ENCODE measurements at places on chromosomes 5 and 9. TPM values are rescaled to one million over a fixed set of nuclear protein-coding genes. Genes with fewer than 3 reads are reported as not detected.

DNA sequence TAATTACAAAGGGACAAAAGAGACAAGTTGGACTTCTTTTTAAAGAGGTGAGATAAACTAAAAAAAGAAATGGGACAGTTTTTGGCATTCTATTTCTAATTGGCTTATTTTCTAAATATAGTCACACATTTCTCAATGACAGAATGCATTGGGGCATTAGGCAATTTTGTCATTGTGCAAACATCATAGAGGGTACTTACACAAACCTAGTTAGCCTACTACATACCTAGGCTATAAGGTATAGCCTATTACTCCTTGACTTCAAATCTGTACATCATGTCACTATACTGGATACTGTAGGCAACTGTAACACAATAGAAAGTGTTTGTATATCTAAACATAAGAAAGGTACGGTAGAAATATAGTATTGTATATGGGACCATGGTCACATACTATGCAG lies 56.1 kb downstream of the LSM11 start:
- DNase-seq, result no peak

The AFAP1L1 gene
- 36.9 TPM for total RNA-seq

GRCh38 chr9:107261106-107261505 lies 22.0 kb upstream of the RAD23B start:
- no peak for DNase-seq

DNA sequence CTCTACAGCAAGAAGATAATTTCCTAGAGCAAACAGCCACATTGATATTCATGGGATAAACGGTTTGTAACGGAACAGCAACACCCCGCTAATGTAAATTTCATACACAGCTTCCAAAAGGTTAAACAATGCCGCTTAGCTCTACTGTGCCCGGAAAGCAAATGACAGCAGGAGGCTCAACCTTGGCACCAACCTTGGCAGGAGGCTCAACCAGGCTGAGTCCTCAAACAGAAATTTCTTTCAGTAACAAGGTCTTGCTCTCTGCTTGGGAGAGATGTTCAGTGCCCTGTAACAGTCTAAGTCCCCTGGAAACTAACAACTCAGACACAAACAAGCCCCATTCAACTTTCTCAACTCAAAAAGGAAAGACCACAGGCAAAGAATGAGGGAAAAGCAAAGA lies 11.1 kb upstream of the PPP1R2B start:
- DNase-seq, result no peak

DNA sequence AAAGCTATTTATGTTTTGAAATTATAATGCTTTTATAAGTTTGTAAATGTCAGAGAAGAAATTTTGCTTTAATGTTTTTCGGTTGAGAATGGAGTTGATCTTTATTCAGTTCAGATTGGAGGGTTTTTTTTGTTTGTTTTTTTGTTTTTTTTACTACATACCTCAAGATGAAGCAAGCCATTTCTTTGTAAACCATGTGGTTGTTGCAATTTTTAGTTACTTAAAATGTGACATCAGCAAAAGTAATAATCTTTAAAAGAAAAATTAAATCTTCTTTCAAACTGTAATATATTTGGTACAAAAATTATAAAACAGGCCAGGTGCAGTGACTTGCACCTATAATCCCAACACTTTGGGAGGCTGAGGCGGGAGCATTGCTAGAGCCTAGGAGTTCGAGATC lies 102.6 kb downstream of the CDC42SE2 start:
- DNase-seq, result no peak

DNA sequence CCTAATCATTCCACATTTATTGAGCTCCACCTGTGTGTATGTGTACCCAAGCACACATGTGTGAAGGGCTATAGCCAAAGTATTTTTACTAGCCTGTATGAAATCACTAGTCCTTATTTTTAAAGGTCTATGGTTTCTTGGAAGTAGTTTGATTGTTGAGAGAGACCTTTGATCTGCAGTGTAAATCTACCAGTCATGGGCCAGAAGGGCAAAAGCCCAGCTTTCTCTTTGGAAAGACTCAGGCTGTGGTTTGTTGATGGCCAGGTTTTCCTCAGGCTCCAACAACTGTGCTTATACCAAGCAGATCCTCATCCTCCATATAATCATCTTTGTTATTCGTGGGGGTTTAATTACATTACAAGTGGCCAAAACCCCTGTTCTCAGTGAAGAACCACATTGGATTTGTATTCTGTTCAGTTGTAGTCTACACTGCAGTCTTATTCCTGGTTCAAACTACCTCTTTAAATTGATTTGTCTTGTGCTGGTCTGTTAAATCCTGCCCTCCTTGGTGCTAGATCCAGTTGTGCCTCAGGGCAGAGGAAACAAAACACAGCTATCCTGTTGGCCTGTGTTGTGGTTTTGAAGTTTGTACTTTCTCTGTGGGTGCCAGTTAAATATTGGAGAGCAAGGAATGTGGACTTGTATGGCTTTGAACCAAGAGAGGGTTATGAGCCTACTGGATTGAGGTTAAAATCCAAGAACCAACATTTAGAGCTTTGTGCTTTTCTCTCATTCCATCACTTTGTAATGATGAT lies 13.3 kb downstream of the CDC26 start:
- DNase-seq, result no peak

DNA sequence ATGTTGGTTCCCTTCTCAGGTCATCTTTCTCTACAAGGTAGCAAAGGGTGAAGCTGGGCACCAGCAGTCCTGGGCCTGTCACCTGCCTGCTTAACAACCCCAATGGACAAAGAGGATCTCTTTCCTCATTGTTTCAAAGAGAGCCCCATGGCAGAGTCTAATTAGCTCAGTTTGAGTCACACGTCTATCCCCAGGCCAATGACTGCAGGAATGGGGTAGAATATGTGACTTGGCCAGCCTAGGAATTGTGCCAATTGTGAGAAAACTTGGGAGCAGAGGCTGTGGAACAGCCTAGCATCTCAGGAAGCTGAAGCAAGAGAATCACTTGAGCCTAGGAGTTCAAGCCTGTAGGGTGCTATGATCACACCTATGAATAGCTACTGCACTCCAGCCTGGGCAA lies 3.6 kb upstream of the RAPGEF1 start:
- no peak for DNase-seq

DNA sequence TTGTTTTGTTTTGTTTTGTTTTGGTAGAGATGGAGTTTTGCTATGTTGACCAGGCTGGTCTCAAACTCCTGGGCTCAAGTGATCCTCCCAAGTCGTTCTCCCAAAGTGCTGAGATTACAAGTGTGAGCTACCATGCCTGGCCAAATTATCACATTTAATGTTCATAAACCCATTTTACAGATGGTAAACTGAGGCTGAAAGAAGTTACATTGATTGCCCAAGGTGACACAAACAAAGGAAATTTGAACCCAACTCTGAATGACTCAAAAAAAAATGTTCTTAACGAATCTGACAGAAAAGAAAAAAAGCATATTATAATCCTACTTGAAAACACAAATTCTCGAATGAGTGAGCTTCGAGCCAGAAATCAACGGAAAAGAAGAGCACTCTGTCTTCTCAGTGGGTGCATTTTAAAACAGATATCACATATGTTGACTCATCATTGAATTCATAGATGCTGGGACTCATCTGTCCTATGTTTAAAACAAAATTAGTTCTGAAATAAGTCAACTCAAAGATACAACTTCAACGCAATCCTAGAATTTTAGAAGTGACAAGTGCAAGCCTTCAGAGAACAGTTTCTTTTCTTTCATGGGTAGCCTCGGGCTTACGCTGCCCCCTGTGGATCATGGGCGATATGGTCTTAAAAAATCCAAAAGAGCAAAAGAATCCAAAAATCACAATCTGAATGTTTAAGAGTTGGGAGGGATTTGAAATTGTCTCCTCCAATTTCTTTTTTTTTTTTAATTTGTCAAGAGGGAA lies 28.4 kb downstream of the TIMD4 start:
- DNase-seq, result no peak

DNA sequence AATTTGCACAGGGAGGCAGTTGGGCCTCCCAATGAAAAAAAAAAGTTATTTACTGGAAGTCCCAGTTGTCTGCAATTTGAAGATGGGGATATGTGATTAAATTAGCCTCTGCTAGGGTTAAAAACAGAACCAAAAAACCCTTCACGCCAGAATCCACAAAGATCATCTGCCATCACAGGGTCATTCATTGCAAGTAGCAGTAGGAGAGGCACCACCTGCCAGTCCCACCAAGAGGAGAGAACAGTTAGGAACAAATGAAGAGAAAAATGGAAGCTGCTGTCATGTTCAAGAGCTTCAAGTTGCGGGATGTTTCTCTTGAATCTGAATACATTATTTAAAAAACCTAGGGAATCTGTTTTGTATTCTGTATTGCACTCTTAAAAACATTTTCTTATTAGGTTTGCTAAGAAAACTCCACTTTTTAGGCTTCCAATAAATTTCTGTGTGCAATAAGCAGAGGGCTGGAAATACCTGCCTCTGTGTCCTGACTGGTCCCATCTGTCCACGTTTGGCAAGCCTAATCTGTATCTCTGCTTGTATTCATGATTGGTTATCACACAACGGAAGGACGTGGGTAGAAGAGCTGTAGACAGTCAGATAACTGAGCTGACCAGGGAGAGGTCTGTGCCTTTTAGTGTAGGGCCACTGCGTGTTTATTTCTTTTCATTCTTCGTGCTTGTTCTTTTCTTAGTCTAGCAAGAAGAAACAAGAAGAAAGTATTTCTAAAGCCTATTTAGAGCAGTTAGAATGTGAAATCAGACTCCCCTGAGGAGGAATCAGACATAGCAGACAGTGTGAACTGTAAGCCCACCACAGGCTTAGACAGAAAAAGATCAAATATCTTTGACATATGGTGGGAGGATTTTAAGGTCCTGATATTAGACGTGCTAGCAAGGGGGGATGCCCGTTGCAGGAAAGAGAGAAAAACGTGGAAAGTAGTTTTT lies 630.6 kb upstream of the SEMA6A start:
- no peak for DNase-seq

DNA sequence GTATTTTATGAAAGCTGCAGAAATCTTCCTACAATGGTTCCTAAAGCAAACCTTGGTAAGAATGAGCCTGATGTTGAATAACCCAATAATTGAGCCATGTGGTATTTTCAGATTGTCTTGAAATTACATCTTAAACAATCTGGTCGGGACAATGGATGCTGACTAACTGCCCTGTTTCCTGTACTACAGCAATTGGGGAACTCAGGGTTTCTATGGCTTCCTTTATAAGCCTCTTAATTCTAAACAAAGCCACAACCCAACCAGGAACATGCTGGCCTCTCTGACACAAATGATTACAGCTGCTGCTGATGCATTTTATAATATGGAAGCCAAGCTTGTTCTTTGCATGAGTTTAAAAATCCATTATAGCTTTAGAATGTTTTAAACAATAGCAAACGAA lies 30.2 kb downstream of the PTPN3 start:
- no peak for DNase-seq

DNA sequence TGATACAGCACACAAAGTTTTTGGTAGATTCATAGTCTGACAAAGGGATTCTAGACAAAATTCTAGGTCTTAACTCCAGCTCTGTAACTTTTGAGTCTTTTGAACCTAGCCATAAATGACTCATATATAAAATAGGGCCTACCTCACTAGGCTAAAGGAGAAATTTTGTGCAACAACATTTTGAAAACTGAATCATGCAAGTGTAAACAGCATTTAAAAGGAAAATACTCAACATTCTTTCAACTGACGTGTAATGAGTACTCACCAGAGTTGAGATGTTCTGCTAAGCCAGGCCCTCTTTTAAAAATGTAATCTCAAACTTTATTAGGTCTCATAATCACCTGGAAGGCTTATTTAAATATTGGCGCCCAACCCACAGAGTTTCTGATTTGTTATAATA lies 113.2 kb downstream of the STK32A start:
- DNase-seq, result no peak

- no peak for DNase-seq
Observed at GRCh38 chr5:134540747-134541733, 15.6 kb downstream of the JADE2 start.

DNA sequence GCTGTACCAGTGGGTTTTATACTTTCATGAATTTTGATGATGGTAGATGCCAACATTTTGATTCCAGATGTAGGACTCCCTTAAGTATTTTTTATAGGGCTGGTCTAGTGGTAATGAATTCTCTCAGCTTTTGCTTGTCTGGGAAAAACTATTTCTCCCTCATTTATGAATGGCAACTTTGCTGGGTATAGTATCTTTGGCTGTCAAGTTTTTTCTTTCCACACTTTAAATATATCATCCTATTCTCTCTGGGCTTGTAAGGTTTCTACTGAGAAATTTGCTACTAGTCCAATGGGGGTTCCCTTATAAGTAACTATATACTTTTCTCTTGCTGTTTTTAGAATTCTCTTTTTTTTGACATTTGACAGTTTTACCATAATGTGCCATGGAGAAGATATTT lies 629.3 kb downstream of the NR2F1-AS1 start:
- no peak for DNase-seq

- DNase-seq, result no peak
Observed at GRCh38 chr5:87329114-87329513, 61.4 kb downstream of the RASA1 start.

The PHAX gene
- 34.1 TPM for total RNA-seq

DNA sequence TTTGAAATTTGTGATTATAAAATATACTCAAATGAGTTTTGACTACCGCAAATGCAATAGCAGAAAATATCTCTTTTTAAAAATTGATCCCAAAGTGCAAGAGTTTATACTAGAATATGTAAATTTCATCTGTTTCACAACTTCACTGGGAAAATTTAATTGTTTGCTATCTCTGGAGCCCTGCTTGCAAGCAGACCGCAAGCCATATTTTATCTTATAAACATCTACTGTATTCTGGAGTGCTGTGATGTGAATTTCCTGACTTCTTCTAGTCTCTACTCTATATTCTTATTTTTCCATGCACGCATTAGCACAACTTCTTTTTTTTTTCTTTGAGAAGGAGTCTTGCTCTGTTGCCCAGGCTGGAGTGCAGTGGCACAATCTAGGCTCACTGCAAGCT lies 98.7 kb downstream of the DROSHA start:
- DNase-seq, result no peak
